ENCODE measurements at places on chromosomes 6 and 20. TPM values are rescaled to one million over a fixed set of nuclear protein-coding genes. Genes with fewer than 3 reads are reported as not detected.

GRCh38 chr6:149235130-149235561 is 82.4 kb upstream of the TAB2 start:
- H3K27ac ChIP-seq: no peak overlapping the region
- H3K4me3 ChIP-seq: no peak overlapping the region
- peaks cover 2% of the 10 kb centered on the region for H3K4me1 ChIP-seq
- DNase-seq: no peak
- H3K27me3 ChIP-seq: no peaks in the 10 kb centered on the region
- no peaks in the 10 kb centered on the region for H3K36me3 ChIP-seq

GRCh38 chr20:34528921-34529297 is 12.7 kb downstream of the DYNLRB1 start:
- DNase-seq: no peak
- H3K4me3 ChIP-seq: no peak overlapping the region
- no peaks in the 10 kb centered on the region for H3K4me1 ChIP-seq
- H3K36me3 ChIP-seq: peaks cover 19% of the 10 kb centered on the region
- H3K27ac ChIP-seq: no peak overlapping the region
- no peaks in the 10 kb centered on the region for H3K27me3 ChIP-seq

- no peak overlapping the region for H3K27ac ChIP-seq
- no peaks in the 10 kb centered on the region for H3K36me3 ChIP-seq
- no peaks in the 10 kb centered on the region for H3K27me3 ChIP-seq
- no peaks in the 10 kb centered on the region for H3K4me1 ChIP-seq
- H3K4me3 ChIP-seq: no peak overlapping the region
- no peak for DNase-seq
Measured at GRCh38 chr6:72267470-72267869, 354.4 kb upstream of the KCNQ5 start.

- no peaks in the 10 kb centered on the region for H3K36me3 ChIP-seq
- no peaks in the 10 kb centered on the region for H3K4me1 ChIP-seq
- no peak overlapping the region for H3K4me3 ChIP-seq
- no peak for DNase-seq
- no peaks in the 10 kb centered on the region for H3K27me3 ChIP-seq
Measured at GRCh38 chr6:170111141-170111664, 179.7 kb downstream of the DLL1 start.

- H3K4me1 ChIP-seq: peaks cover 2% of the 10 kb centered on the region
- no peak overlapping the region for H3K27ac ChIP-seq
- H3K4me3 ChIP-seq: no peak overlapping the region
Measured at GRCh38 chr20:36162272-36162966, 7.9 kb downstream of the EPB41L1 start.

The NRN1 gene
- total RNA-seq: 0.26 TPM

DNA sequence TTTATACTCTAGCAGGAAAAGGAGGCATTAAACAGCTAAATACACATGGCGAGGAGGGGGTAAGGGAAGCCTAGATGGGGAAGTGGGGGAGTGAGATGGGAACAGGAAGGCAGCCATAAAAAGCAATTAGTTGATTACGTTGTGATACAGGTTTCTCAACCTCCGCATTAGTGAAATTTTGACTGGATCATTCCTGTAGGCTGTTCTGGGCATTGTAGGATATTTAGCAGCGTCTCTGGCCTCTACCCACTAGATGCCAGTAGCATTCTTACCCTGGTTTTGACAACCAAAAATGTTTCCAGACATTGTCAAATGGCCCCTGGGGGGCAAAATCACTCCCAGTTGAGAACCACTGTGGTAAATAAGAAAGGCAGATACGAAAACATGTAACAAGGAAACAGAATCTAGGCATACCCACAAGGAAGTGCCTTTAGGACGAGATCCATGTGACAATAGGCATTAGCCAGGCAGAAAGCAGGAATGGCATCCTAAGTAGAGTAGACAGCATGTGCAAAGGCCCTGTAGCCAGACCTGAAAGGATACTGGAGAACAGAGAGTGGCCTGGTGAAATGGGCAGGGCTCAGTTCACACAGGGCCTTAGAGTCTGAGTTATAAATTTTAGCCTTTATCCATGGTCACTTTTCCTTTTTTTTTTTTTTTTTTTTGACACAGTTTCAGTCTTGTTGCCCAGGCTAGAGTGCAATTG is 25.8 kb upstream of the PTPN1 start:
- no peak for DNase-seq
- H3K4me3 ChIP-seq: no peak overlapping the region
- no peaks in the 10 kb centered on the region for H3K27me3 ChIP-seq
- no peaks in the 10 kb centered on the region for H3K4me1 ChIP-seq
- H3K27ac ChIP-seq: no peak overlapping the region

- no peaks in the 10 kb centered on the region for H3K4me1 ChIP-seq
- no peaks in the 10 kb centered on the region for H3K27me3 ChIP-seq
- no peak overlapping the region for H3K27ac ChIP-seq
- no peak for DNase-seq
- no peaks in the 10 kb centered on the region for H3K36me3 ChIP-seq
- no peak overlapping the region for H3K4me3 ChIP-seq
Measured at GRCh38 chr6:40804905-40805304, 217.7 kb upstream of the LRFN2 start.

DNA sequence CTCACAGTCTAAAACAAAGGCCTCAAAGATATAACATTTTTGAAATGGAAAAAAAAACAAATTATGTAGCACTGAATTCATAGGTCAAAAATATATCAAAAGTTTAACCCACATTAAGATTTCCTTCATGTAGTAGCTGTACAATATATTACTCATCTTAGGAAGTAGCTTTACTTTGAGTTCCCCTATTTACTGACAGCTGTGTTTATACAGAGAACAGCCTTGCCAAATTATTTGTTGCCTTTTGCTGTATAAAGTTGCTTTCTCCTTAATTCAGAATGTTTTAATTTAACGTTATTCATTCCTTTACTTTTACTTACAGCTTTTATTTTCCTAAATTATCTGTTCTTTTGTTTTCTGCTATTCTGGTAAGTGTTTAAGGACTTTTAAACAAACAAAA is 181.0 kb downstream of the COL12A1 start:
- H3K4me1 ChIP-seq: no peaks in the 10 kb centered on the region
- DNase-seq: no peak
- H3K27me3 ChIP-seq: no peaks in the 10 kb centered on the region
- H3K36me3 ChIP-seq: no peaks in the 10 kb centered on the region
- no peak overlapping the region for H3K27ac ChIP-seq
- no peak overlapping the region for H3K4me3 ChIP-seq

DNA sequence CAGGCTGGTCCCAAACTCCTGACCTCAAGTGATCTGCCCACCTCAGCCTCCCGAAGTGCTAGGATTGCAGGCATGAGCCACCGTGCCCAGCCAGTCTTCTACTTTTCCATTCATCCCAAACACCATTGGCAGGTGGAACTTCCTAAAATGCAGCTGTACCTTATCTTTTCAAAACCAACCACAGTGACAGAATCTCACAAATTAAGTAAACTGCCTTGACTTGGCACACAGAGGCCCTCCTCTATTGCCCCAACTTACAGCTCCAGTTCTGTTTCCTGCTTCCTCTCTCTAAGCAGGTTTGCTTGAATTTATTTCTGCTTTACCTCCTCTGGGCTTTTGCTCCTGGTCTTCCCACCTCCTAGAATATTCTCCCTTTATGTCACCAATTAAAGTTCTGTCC is 7.6 kb downstream of the MYB start:
- DNase-seq: no peak
- H3K27ac ChIP-seq: no peak overlapping the region
- peaks cover 3% of the 10 kb centered on the region for H3K27me3 ChIP-seq
- peaks cover 5% of the 10 kb centered on the region for H3K36me3 ChIP-seq
- H3K4me3 ChIP-seq: no peak overlapping the region

The MYB gene
- 7.6 TPM for total RNA-seq

GRCh38 chr6:13908955-13909381 is 15.8 kb upstream of the RNF182 start:
- no peak for DNase-seq
- no peaks in the 10 kb centered on the region for H3K36me3 ChIP-seq
- peaks cover 6% of the 10 kb centered on the region for H3K4me1 ChIP-seq
- H3K4me3 ChIP-seq: no peak overlapping the region
- no peaks in the 10 kb centered on the region for H3K27me3 ChIP-seq
- no peak overlapping the region for H3K27ac ChIP-seq

The TFAP2A gene
- total RNA-seq: 0.10 TPM

GRCh38 chr6:138535728-138536455 is 36.6 kb upstream of the NHSL1 start:
- no peaks in the 10 kb centered on the region for H3K27me3 ChIP-seq
- no peak overlapping the region for H3K27ac ChIP-seq
- peaks cover 9% of the 10 kb centered on the region for H3K4me1 ChIP-seq
- no peaks in the 10 kb centered on the region for H3K36me3 ChIP-seq
- no peak for DNase-seq

- H3K27me3 ChIP-seq: no peaks in the 10 kb centered on the region
- peaks cover 18% of the 10 kb centered on the region for H3K4me1 ChIP-seq
- H3K27ac ChIP-seq: no peak overlapping the region
- no peak for DNase-seq
- H3K4me3 ChIP-seq: no peak overlapping the region
Measured at GRCh38 chr6:15441215-15441868, 195.5 kb downstream of the JARID2 start.

DNA sequence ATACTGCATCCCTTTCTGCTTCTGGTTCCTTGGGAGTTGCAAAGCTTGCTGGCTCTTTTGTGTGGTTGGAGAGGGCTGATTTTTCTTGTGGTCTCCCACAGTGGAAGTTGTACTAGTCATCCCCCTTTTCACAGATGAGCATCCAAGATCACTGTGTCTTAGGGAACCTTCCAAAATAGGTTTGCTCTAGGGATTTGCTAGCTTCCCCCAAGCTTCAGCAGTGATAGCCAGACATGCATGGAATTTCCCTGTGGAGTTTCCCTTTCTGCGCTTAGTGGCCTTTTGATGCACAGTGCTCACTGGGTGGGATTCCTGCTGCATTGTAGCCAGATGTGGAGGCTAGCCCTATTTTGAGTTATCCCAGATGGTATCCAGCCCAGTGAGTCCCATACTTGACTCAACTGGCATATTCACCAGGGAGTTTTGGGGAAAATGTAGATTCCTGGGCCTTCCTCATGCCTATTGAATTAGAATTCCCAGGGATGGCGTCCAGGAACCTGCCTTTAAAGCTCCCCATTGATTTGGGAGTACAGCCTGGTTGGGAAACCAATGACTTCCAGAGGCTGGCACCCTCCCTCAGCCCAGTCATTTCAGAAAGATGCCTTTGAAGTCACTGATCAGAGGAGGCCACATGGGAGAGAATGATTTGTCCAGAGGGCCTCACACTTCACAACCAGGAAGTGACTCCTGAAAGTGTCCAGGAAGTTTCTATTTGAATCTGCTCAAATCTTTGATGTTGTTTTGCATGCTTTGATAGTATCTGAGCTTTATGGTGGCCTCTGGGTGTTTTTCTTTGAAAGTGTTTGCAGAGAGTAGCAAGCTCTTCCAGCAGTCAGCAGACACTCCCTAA is 25.9 kb downstream of the PPARD start:
- no peak for DNase-seq
- H3K27ac ChIP-seq: no peak overlapping the region
- H3K27me3 ChIP-seq: no peaks in the 10 kb centered on the region
- no peak overlapping the region for H3K4me3 ChIP-seq
- H3K4me1 ChIP-seq: no peaks in the 10 kb centered on the region

The HNF4A gene
- total RNA-seq: not detected

DNA sequence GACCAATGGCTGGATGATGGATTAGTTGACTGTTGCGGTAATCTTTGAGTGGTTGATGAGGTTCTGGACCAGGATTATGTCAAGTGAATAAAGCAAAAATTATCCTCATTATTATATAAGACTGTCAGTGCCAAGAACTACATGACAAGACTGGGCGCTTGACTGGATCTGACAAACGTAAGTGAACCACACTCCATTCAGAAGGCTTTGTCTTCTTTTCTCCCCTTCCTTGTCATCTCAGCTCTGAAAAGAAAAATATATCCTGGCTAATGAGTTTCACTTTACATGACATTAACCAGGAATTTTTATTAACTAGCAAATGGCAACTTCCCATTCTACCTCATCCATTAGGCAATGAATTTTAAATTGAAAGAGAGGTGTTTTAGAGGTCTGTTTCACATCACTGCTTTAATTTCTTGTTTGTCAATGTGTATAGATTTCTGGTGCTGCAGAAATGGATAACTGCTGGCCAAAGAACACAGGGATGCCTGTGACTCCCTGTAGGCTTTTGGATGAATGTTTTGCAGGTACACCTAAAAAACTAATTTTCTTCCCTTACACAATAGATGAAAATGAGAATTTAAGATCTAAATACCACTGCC is 150.1 kb downstream of the ELOVL4 start:
- no peak for DNase-seq
- H3K4me3 ChIP-seq: no peak overlapping the region
- H3K27me3 ChIP-seq: no peaks in the 10 kb centered on the region
- no peaks in the 10 kb centered on the region for H3K36me3 ChIP-seq
- no peak overlapping the region for H3K27ac ChIP-seq

GRCh38 chr6:75230484-75231325 is 12.9 kb downstream of the COX7A2 start:
- H3K36me3 ChIP-seq: no peaks in the 10 kb centered on the region
- H3K27me3 ChIP-seq: no peaks in the 10 kb centered on the region
- no peak overlapping the region for H3K4me3 ChIP-seq
- no peak overlapping the region for H3K27ac ChIP-seq
- no peaks in the 10 kb centered on the region for H3K4me1 ChIP-seq

GRCh38 chr6:134624781-134625180 is 306.9 kb upstream of the SGK1 start:
- no peak overlapping the region for H3K27ac ChIP-seq
- DNase-seq: no peak
- H3K4me3 ChIP-seq: no peak overlapping the region
- no peaks in the 10 kb centered on the region for H3K27me3 ChIP-seq
- no peaks in the 10 kb centered on the region for H3K4me1 ChIP-seq

GRCh38 chr20:62659488-62660239 is 17.4 kb downstream of the SLCO4A1 start:
- no peak overlapping the region for H3K27ac ChIP-seq
- H3K4me1 ChIP-seq: no peaks in the 10 kb centered on the region
- no peak overlapping the region for H3K4me3 ChIP-seq
- no peaks in the 10 kb centered on the region for H3K27me3 ChIP-seq
- no peaks in the 10 kb centered on the region for H3K36me3 ChIP-seq
- DNase-seq: no peak

DNA sequence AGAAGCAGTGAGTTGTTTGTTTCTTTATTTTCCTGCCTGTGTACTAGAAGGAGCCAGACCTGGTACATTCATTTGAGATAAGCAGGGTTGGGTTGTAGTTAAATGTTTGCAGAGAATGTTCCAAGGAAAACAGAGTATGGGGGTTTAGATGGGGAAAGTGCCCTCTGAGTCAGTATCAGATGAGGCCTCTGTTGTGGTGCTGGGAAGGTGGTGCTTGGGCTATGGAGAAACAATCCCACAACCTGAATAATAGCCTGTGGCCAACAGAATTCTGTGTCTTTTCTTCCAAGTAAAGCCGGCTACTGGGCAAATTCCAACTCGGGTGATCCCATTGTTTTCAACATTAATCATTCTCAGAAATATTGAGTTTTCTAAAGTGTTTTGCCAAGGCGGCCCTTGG is 109.3 kb downstream of the RNF144B start:
- no peak for DNase-seq
- no peaks in the 10 kb centered on the region for H3K36me3 ChIP-seq
- H3K27ac ChIP-seq: no peak overlapping the region

Data from H1 (cell line).